Hematopoietic multipotent progenitor cell (in vitro differentiated cells): ENCODE measurements at places on chromosomes 7 and 10. TPM values are rescaled to one million over a fixed set of nuclear protein-coding genes. Genes with fewer than 3 reads are reported as not detected.
A peak's percentile ranks its signal among the peaks of the same experiment; 100 is the strongest.

The KIF5B gene
- 18.0 TPM for total RNA-seq

DNA sequence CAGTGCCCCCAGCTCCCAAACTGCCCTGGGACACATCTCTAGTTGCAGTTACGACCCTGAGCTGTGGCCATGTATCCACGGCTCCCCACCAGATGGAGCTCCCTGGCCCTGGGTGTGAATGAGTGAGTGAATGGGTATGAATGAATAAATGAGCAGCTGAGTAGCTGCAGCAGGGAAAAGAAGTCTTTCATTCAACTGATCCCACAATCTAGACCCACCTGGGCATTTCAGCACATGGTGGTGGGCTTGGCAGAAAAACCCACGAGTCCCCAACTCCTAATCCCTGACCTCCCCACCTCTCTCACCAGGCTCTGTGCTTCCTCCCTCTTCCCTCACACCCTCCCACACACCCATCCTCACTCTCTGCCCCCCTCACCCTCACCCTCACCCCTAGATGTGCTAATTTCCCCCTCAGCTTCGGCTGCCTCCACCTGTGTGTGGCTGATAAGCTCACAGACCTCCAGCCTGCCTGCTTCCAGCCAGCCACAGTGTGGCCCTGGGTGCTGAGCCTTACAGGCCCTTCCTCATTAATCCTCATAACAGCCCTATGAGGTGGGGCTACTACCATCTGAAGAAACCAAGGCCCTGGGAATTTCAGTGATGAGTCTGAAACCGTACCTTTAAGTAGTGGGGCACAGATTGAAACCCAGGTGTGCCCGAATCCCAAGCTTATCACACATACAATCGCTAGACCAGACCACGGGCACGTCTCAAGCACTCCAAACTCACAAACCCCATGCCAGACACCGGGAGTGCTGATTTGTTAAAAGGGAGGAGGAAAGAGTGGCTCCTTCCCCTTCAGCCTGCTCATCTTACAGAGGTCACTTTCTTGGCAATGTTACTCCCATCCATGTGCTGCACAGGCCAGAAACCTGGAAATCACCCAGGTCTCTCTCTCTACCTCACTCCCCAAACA is 2.2 kb upstream of the ATP6V1F start:
- DNase-seq, result peak; percentile 85

The KCNH2 gene
- 53.9 TPM for total RNA-seq

DNA sequence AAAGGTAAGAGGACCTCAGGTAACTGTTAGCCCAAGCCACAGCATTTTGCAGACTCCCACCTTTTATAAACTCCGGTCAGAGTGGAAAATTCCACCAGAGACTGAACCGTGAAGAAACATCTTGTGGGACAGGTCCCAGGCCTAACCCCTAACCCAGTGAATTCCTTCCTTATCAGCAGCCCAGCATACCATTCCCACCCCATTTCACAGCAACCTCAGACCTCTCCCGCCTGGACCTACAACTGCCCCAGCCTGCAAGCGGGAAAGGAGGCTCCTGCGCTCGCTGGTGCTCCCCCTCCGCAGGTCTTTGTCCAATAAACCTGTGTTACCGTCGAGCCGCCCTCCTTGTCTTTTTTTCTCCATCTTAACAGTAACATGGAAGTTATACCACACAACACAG is 736.6 kb downstream of the MAGI2 start:
- DNase-seq, result no peak

The GIMAP1 gene
- total RNA-seq, result 15.9 TPM

- peak; percentile 26 for DNase-seq
These were observed at the start of gene SYCE1 for GRCh38 chr10:133565441-133566294. SYCE1 (minus strand) TSS chr10:133565583; CDS start chr10:133565529, 54 bp downstream.

- DNase-seq, result no peak
These were observed 334.8 kb downstream of the PARD3 start for GRCh38 chr10:34480345-34480744.

DNA sequence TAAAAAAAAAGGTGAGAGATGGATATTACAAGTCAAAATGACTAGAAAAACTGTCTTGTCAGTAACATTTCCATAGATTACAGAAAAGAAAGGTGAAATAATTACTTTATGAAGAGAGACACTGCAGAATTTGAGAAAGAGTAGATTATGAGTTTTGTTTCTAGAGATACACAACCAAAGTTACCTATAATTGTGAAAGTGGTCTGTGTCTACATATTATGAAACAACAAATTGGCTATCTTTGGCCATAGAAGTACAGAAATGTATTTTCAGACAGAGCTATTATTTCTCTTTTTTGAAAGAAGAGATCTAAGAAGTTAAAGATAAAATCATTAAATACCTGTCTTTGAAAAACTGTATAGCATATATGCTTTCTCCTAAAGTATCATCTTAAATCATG is 30.1 kb downstream of the KCND2 start:
- DNase-seq, result no peak
